DMS79 treated with DMSO at 0.1 percent for 48 hours (cell line): ENCODE measurements at places on chromosomes 4 and X.

GRCh38 chrX:13252726-13253125 lies 67.1 kb downstream of the ATXN3L start:
- DNase-seq: no peak

DNA sequence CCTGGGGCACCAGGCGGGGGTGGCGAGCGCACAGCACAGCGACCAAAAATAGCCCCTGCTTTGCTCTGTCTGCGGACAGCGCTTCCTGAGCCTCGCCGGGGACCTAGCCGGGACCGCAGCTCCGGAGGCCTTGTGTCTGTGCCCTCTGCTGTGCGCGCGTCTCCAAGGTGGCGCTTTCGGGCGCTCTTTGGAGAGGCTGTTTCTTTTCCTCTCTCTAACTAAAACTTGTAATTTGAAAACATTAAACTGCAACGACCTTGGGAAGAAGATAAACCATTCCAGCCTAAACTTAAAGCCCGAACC lies 3.4 kb downstream of the ARX start:
- DNase-seq: no peak

- no peak for DNase-seq
Observed at GRCh38 chr4:84258905-84259830, 239.9 kb downstream of the NKX6-1 start.

GRCh38 chr4:37475087-37475486 lies 211.1 kb downstream of the RELL1 start:
- DNase-seq: no peak

GRCh38 chr4:41285864-41286235 lies 29.1 kb downstream of the UCHL1 start:
- DNase-seq: no peak

DNA sequence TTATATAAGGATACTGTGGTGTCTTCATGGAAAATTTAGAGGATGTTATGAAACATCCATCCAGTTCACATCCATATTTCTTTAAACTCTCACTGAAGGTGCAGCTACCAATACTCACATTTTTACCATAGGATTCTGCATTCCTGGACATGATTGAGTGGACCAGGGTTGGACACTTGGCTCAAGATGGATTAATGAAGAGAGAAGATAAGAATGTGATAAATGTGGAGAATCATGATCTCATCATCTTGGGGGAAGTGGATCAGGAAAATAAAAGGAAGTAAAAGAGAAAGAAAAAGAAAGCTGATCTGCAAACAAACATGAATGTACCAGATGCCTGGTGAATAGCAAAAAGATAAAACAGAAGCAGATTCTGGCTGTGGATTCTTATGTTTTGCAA lies 175.4 kb downstream of the NPFFR2 start:
- DNase-seq: no peak

DNA sequence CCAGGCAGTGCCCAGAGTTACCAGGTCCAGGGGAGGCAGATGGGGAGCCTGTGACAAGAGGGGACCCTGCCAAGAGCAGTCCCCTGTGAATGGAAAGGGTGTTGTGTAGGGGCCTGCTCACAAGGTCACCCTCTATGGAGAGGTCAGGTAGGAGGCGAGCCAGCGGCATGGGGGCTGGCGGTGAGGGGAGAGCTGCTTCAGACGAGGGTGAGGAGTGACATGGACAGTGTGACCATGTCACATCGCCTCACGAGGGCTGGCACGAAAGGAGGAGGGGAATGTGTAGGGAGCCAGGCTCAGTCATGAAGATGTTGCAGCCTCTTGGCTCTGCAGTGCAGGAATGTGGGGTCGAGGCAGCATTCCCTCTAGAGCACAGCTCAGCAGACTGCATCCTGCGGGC lies 29.6 kb downstream of the CLCN4 start:
- no peak for DNase-seq

DNA sequence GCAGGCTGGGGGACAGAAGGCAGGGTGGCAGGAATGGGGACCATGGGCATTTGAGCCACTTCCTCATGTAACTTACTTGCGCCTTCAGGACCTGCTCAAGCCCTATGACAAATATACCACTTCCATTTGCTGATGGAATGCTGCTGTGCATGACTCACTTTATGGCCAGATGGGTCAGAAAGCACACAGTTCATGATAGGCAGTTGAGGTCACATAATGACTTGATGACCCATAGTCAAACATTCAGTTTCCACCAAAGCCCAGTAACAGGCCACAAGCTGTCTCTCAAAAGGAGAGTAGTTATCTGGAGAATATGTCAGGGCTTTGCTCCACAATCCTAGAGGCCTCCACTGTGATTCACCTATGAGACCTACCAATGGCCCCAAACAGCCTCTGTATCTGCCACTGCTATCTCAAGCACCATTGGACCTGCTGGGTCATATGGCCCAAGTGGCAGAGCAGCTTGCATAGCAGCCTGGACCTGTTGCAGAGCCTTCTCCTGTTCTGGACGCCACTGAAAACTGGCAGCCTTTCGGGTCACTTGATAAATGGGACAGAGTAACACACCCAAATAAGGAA lies 5.3 kb upstream of the PAPSS1 start:
- DNase-seq: no peak

DNA sequence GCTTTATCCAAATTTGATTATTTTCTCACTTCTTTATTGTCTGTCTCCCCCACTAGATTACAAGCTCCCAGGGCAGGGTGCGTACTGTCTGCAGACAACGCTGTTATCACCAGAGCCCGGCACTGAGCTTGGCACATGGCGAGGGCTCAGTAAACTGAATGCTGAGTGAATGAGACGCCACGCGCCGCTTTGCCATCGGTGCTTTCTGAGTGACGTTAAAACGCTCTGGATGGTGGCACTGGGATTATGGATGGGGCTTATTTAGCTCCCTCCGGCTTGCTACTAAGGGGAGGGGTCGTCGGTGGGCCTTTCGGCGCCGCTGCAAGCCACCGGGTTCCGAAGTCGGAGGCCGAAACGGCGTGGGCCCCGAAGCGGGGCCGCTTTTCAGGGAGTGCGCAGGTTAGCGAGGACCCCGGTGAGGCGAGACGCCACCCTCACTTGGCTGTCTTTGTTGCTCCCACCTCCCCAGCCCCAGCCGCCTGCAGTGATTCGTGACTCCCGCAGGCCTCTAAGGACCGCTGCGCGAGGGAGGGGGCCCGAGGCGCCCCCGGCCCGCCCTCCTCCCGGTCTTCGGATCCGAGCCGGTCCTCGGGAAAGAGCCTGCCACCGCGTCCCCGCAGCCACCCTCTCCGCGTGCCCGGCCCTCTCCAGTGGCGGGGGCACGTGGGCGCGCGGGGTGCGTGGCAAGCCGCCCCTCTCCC lies 569 bp upstream of the FHL1 start:
- no peak for DNase-seq

DNA sequence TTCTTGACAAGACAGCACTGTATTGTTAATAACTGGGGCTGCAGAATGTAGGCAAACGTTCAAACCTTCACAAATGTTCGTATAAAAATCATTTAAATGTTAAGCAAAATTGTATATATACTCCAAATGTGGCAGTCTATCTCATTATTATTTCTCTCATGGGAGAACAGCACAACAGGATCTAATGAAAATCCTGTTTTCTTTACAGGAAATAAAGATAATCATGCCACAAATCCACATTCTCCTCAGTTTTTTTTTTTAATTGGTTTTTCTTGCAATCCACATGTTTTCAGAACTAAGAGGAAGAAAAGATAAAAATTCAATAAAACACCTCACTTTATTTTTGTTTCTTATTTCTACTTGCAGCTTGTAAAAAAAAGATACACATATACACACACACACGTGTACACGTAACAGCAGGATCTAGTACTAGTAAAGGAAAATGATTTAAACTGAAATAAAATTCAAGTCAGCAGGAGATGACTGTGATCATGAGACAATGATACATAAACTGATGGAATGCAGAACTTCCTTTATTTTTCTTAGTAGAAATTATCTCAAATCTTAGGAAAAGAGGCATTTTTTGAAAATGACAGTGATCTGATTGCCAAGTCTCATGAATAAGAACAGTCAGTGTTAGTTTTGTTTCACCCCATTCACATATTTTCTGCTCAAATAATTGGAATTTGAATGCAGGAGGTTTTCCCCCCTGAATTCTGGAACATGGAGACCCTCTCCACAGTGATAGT lies 11.3 kb downstream of the APBB2 start:
- DNase-seq: no peak

DNA sequence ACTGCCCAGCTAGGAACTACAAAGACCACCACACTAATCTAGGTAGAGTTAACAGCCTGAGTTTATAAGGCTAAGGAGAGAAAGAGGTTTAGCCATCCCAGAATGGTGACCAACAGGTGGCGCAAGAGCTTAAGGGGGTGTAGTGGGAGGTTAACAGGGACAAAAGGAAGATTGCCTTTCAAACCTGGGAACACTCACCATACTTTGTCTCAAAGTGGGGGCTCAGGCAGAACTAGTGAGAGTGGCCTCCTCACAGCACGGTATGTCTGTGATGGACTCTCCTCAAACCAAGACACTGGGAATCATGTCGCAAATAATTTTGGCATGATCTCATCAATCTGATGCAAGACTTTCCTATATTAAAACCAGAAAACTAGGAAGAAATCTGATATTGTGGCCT lies 23.4 kb downstream of the CCNI start:
- no peak for DNase-seq

DNA sequence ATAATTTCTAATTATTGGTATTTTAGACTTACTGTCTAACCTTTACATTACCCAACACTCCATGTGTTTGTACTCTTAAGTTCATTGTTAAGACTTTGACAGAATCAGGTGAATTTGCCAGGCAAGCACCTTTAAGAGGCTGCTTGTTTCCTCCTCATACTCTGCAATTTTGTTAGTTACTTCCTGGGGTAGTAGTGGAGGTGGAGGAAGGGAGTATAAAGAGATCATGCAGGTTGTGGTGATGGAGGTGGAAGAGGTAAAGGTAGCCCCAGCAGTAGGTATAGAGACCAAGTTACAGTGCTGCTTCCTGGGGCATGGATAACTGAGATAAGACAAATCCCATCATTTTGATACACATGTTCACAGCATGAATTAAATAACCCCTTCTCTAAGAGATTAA lies 6.7 kb downstream of the WDR44 start:
- no peak for DNase-seq

DNA sequence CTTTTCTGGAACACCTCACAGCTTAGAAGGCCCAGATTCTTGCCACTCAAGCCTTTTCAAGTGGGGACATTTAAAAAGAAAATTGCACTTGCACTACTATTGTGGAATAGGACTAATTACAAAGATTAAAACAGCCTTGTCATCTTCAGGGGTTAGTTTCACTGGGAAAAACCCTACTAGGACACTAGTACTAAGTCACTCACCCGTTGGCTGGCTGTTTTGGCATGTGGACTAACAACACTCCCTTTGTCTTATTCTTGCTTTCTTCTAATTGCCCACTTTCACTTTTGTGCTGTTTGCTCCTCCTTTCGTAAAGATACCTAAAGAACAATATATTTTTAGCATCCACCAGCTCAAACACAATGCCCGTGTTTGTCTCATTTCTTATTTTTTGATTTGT lies 200.9 kb upstream of the MID1 start:
- peak; percentile 4 for DNase-seq

- DNase-seq: no peak
Observed at GRCh38 chr4:151894246-151894645, 133.4 kb upstream of the GATB start.

DNA sequence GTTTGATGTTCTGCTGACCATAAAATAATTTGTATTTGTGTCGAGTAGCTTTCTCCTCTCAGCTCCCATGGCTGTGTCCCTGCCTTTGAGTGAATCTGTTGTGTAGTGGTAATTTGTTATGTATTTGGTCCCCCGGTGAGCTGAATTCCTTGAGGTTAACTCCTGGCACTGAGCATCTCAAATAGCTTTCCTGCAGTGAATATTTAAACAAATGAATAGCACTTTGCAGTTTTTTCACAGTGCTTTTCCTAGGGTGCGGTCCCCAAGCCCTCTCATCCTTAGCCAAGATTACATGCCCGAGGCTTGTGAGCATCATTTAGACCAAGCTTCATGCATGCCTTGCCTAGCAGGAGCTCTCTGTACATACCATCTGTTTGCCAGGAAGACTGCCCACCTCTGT lies 74.2 kb downstream of the CLDN34 start:
- DNase-seq: peak; percentile 8

DNA sequence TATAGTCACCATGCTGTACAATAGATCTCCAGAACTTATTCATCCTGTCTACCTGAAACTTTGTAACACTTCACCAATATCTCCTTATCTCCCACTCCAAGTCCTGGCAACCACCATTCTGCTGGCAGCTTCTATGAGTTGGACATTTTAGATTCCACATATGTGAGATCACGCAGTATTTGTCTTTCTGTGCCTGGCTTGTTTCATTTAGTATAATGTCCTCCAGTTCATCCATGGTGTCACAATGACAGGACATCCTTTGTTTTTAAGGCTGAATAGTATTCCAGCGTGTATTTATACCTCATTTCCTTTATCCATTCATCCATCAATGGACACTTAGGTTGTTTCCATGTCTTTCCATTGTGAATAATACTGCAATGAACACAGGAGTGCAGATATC lies 198.7 kb downstream of the QDPR start:
- no peak for DNase-seq

GRCh38 chrX:97638621-97639020 lies 754.9 kb downstream of the RPA4 start:
- no peak for DNase-seq

GRCh38 chr4:91909963-91910362 lies 393.8 kb upstream of the GRID2 start:
- DNase-seq: no peak
